ENCODE measurements at places on chromosomes 4 and X.

DNA sequence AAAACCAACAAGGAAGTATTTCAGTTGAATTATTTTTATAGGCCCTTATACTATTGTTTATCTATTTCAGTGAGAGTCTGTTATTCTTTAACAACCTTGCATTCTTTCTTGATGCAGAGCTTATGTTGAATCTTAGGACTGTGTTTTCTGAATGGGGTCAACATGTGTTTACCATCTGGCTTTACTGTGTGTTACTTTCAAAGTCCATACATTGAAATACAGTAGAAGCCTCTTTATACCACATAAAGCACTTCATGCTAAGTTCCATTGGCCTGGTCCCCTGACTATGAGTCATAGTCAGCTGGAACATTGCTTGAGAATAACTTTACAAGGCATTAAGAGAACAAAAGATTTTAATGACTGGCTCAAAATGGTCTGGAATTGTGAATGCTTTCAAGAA is 152.6 kb downstream of the GASK1B start:
- no peak for DNase-seq

DNA sequence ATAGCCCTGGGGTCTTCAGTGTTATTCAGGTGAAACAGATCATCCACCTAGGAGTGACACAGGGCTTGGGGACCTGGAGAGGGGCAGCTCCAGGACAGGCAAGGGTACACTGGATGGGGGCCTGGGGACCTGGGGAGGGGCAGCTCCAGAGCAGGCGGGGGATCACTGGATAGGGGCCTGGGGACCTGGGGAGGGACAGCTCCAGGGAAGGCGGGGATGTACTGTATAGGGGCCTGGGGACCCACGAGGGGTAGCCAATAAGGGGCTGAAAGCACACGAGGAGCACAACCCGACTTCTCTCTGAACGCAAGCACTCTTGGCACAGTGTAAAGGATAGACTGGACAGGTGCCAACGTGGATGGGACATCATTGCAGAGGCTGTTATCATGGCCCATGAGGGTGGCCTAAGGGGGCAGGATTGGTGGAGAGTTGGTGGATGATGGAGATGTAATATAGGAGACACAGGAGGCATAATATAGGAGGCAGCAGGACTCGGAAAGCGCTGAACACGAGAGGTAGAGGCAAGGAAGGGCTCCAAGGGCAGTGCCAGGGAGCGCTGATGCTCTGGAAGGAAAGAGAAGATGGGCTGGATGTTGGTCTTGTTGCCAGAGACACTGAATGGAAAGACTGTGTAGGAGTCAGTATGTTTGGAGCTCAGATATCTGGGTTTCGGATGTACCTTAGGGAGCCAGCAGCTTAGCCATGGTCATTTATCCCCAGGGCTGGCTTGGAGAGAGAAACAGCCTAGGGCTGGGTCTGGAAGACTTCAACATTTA is 37.9 kb upstream of the FGFBP2 start:
- no peak for DNase-seq

- peak; percentile 34 for DNase-seq
Measured at GRCh38 chr4:105306158-105306781, 159.6 kb downstream of the TET2 start.

DNA sequence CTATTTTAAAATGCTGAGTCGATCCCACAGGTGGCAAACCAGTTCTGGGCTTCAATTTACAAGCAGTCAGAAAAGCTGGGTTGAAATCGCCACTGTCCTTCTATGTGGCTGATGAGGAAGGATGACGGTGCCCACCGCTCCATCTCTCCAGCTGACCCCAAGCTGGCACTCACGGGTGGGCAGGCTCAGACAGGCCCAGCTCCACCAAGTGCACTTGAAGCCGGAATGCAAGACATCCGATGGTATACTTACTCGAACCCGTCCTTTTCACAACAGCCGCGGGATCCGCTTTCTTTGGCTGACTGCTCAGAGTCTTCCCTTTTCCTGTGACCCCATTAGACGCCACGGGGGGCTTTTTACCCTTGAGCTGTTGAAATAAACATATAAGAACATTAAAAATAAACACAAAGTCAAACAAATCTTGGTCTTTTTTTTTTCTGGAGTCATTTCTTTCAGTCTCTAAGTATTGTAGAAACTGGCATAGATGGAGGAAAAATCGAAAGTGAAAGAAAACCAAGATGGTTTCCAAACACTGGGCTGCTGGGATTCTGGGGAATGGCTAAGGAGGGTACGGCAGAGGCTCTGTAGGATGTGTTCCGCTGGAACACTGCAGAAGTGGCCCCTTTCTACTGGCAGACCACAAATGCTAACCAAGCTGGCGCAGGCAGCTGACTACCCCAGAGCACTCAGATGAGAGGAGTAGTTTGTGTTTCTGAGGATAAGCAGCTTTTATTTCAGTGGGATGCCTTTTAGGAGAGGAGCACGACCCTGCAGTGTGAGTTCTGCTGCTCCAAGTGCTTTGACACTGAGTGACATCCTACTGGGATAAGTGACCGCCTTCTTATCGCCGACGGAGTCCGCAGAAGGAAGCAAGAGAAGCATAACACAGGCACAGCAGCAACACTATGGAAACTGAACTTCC is 160.9 kb downstream of the AFAP1 start:
- no peak for DNase-seq

DNA sequence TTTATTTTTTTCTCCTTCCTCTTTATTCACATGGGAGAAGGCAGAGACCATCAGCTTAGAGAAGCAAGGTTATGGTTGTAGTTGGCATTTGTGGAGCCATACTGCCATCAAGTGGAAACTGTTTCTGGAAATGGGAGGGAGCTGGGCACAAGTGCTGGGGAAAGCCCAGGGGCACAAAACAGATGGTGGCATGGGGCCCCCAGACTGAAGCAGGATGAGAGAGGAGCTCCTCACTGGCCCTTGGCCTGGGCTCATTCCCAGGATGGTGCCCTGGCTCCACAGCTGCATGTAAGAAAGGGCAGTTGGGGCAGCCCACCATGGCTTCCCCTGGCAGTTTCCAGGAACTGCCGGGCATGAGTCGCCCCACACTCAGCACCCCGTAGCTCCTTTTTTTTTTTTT is 59.2 kb downstream of the NBDY start:
- no peak for DNase-seq

- DNase-seq: peak; percentile 57
Measured at GRCh38 chrX:130172127-130172845, 524 bp downstream of the RAB33A start.

GRCh38 chr4:1409079-1409478 is 2.8 kb upstream of the NKX1-1 start:
- DNase-seq: no peak

GRCh38 chrX:139448996-139449395 is 81.5 kb upstream of the F9 start:
- no peak for DNase-seq

- DNase-seq: no peak
Measured at GRCh38 chrX:39157006-39157405, 355.7 kb downstream of the MID1IP1 start.

DNA sequence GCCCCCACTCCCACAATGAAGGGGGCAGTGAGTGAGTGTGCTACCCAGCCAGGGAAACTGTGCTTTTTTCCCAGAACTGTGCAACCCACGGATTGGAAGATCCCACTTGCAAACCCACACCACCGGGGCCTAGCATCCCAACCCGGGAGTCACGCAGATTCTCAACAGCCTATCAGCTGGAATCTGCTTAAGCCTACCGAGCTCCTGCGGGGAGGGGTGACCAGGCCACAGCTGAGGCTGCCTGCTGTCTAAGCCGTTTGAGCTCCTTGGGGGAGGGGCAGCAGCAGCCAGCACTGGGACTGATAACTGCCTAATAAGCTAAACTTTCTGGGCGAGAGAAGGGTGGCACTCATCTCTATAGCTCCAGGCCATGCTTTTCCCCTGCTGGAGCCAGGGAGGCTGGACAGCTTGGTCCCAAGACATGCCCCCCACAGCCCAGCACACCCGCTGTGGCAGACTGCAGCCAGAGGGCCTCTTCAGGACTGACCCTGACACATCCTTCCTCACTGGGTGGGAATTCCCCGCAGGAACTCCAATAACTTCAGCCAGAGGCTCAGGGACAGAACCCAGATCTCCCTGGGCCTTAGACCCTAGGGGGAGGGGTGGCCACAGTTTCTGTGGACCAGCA is 161.3 kb upstream of the MAGEB18 start:
- no peak for DNase-seq

GRCh38 chr4:148770848-148771247 is 328.6 kb upstream of the NR3C2 start:
- DNase-seq: no peak

- DNase-seq: no peak
Measured at GRCh38 chr4:2731907-2732317, 24.2 kb downstream of the TNIP2 start.
